ENCODE measurements at places on chromosomes 1 and 21.

DNA sequence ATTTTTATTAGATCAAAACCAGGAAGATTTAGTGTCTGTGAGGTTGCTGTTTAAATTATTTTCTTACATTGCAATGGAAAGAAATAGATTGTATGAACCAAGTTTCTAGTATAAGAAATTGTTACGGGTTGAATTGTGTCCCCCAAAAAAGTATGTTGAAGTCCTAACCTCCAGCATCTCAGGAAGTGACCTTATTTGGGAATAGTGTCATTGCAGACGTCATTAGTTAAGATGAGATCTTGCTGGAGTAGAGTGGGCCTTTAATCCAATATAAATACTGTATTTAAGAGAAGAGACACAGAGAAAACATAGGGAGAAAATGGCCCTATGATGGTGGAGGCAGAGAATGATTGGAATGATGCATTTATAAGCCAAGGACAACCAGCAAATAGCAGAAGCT, 188.7 kb upstream of the SAMSN1 start:
- DNase-seq: no peak

DNA sequence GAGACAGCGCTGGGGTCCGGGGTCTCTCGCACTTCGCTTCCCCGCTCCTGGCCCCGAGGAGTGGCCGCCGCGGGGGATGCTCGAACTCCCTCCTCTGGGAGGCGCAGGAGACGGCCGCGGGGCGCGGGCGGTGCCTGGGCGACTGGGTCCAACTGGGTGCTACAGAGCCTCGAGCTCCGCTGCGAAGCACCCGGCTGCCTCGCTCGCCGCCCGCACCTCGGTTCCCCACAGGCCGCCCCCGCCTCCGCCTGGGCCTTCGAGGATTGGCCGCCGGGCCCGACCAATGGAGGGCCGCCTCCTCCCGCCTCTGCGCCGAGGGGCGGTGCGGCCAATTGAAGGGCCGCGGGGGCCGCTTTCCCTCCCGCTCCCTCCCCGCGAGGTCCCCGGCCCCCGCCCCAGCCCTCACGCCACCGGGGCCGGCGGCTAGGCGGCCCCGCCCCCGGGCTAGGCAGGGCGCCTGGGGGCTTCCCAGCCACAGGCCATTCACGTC, at the start of gene CNN3:
TSS of gene CNN3 (minus strand) at position 196 of the 490 bp plus-strand sequence. CDS start 216 bp downstream, outside the sequence.
- peak; percentile 49 for DNase-seq

- DNase-seq: no peak
These were observed 25.7 kb downstream of the DIO1 start for GRCh38 chr1:53919675-53920066.

GRCh38 chr1:153386500-153386901, 4.4 kb downstream of the S100A8 start:
- no peak for DNase-seq

DNA sequence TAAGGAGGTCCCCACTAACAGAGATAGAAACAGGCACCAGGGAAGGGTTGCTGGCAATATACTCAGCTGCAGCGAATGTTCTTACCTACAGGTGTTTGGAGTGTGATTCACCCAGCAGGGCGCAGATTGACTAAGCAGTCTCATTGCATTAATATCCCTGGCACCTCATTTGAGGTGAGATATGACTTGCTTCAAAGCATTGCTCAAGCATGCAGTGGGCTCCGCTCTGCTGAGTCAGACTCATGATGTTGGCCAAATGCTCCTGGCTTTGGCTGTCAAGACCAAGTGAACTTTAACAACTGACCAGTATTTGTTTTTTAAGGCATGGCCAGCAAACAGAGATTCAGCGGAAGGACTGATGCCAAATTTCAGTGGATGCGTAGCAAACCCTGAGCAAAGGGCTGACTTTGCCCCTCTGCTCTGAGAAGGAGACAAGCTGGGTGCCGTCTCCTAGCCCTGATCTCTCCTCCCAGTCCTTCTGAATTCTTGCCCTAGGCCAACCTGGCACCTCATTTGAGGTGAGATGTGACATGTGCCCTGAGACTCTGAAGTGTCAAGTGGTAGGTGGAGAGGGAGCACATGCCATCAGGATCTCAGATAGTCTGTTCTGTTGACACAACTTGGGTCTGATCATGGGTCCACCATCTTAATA, 187.1 kb upstream of the COA6 start:
- no peak for DNase-seq

GRCh38 chr1:82139751-82140468, 339.2 kb downstream of the ADGRL2 start:
- DNase-seq: no peak

GRCh38 chr1:7632176-7632575, 138.9 kb upstream of the VAMP3 start:
- no peak for DNase-seq

DNA sequence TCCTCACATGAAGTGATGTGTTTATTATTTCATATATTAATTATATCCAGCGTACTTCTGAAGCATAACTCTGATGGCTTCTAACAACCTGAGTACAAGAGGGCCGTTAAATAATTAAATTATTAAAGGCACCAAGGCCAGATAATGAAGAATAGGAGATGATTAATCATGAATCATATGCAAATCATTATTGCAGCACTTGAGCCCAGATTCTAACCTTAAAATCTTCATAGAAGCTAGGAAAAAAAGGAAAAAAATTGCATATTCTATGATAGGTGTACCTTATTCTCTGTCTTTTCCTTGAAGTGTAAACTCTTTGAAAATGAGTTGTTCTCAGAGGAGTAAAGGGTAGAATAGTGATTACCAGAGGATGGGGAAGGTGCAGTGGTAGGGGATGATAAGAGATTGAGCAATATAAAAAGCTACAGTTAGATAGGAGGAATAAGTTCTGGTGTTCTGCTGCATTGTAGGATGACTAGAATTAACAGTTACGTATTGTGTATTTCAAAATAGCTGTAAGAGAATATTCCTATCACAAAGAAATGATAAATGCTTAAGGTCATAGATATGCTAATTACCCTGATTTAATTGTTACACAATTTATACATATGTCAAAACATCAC, 51.1 kb downstream of the SWT1 start:
- no peak for DNase-seq

- DNase-seq: no peak
These were observed 303.6 kb downstream of the MATN1 start for GRCh38 chr1:30419831-30420230.

DNA sequence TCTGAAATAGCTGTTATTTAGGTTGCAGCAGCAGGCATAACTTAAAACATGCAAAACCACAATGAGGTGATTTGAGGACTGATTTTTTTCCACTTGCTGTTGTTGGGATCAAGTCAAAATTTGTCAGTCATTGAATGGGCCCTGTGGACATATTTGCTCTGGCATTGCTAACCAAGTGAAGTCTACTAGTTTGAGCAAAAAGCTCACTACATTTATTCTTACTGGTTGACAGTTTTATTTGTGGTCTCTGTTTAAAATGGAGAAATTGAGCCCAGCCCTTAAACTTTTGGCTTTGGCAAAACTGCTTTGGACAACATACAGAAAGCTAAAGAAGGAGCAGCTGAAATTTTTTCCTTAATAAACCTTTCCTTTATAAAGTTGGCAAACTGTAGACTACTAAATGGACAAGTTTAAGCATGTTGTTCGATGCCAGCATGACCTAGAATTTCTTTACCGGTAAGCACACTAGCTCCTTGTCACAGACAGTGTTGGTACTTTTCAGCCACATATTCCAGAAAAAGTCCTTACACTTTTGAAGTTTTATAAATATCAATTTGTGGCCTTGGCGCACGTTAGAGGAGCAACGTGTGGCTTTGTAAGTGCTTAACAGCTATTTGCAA, 234.6 kb downstream of the USP25 start:
- no peak for DNase-seq

- no peak for DNase-seq
These were observed 6.8 kb upstream of the JAK1 start for GRCh38 chr1:64973061-64973647.

DNA sequence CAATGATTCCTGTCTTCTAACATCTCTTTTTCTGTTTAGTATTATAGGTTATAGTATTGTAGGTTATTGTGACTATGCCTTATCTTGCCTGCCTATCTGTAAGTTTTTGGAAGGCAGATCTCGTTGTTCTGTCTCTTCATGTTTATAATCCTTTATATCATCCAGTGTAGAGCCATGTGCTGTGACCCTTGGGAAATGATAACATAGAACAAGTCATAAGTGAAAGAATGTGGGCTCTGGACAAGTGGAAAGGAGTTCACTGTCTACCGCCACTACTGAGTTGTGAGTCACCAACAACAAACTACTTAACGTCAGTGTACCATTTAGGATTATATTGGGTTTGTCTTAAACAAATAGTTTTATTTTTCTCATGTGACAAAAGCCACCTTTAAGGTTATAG, 139.3 kb downstream of the LYPLAL1 start:
- no peak for DNase-seq

DNA sequence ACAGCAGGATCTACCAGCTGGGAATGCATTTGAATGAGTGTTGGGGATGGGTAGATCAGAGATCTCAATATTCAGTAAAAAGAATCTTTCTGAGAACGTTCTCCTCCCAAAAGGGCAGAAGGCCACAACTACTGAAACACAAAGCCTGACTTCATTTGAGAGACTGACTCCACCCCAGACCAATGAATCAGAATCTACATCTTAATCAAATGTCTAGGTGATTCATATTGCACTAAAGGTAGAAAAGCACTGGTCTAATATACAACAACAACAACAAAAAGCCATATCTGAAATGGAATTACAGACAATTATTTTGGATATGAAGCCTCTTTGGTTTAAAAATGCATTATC, 123.9 kb downstream of the SMYD3 start:
- DNase-seq: no peak

GRCh38 chr1:12006167-12006921, 13.0 kb upstream of the MIIP start:
- DNase-seq: no peak

DNA sequence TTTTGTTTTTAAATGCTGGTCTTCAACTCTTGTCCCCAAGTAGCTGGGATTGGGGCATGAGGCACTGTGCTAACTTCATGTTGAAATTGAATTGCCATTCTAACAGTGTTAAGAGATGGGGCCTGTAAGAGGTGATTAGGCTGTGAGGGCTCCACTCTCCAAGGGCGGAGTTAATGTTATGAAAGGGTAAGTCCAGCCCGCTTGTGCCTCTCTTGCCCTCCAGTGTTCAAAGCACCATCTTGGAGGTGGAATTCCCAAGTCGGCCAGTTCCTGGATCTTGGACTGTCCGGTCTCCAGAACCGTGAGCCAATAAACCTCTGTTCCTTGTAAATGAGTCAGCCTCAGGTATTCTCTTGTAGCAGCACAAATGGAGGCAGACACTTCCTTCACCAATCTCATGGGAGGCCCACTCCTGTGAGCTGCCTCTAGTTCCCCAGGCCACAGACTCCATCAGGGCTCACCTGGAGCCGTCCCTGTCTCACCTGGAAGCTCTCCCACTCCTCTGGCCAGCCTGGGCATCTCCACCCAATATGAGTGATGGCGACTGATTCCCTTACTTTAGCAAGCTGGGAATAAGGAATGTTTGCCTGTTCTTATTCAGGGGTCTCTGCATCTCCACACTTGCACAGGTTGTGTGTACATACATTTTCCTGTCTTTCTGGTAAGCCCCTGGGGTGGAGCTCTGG, 15.5 kb downstream of the IBA57 start:
- no peak for DNase-seq

DNA sequence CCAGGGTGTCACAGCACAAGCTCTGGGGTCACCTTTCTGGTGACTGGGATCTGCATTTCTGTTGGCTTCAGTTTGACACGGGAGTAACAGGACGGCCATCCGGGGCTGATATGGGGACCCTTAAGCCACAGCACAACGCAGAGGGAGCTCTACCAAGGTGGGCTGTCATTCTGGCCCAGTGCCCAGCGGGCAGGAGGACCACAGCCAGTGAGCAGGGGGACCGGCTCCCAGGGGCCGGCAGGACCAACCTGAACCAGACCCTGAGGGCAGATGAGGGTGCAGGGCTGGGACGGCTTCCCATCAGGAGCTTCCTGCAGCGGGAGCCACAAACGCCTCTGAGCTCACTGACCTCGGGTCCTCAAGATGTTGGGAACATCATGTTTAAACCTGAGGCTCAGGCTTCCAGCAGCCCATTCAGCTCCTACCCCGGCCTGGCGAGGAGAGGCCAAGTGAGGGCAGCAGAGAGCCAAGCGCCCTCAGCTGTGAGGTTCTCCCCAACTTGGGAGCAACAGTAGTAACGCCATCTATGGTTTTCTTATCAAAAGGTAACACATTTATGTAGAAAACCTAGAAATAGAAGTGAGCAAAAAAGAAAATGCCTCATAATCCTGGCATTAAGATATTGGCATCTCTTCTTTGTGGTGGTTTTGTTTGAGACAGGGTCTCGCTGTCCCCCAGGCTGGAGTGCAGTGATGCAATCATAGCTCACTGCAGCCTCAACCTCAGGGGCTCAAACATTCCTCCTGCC, 26.8 kb downstream of the TMEM201 start:
- no peak for DNase-seq

DNA sequence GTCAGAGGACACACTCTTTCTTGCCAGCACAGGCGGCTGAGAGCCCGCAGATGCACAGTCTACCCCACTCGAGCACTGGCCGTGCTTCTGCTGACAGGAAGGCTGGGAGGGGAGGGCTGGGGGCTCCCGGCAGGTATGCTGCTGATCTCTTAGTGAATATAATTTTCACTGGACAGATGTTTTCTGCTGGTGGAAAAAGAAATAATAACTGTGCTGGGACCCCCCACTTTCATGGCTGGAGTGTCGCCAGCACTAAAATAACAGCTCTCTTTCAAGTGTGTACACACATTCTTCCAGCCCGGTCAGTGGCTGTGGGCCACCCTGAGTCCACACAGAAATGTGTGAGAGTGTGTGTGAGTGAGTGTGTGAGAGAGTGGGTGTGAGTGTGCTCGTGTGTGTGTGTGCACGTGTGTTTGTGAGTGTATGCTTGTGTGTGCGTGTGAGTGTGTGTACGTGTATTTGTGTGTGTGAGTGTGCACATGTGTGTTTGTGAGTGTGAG, 167.7 kb upstream of the USP24 start:
- no peak for DNase-seq

- no peak for DNase-seq
These were observed 1057.3 kb downstream of the ADGRL2 start for GRCh38 chr1:82858031-82858430.

GRCh38 chr1:61711969-61712368, 13.0 kb downstream of the TM2D1 start:
- DNase-seq: no peak

DNA sequence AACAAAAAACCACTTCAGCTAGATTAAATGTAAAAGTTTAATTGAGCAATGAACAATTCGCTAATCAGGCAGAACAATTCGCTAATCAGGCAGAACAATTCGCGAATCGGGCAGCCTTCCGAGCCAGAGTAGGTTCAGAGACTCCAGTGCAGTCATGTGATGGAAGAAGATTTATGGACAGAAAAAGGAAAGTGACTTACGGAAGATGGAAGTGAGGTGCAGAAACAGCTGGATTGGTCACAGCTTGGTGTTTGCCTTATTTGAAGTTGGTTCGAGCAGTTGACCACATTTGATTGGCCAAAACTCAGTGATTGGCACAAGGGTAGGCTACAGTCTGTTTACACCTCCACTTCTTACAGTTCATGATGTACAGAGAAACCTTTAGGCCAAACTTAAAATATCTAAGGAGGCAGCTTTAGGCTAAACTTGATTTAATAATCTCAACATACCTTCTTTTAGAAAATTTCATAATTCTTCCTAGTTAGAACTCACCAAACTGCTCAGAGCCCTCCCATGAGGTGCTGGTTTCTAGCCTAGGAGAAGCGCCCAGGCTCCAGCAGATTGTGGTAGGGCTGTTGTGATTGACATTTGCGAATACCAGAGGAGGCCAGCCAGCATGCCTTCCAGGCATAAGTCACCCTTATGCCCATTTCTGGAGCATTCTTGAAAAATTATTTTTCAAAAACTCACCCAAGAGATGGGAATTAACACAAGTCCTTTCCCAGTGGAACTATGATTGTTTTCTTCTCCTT, 22.8 kb upstream of the KCNC4 start:
- no peak for DNase-seq

GRCh38 chr21:38780879-38781278, 24.9 kb upstream of the ETS2 start:
- DNase-seq: no peak
